ENCODE measurements at places on chromosomes 5 and 9.
A peak's percentile ranks its signal among the peaks of the same experiment; 100 is the strongest.

DNA sequence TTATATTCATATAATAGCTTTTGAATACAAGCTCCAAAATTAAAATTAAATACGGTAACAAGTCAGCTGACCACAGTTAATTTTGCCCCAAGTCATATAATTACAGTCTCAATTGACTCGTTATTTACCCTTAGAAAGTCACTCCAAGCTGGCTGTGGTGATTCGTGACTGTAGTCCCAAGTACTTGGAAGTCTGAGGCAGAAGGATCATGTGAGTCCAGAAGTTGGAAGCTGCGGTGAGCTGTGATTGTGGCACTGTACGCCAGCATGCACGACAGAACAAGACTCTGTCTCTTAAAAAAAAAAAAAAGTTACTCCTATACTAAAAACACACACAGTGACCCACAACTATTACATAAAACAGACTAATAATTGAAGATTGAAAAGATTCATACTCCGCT lies 31.6 kb upstream of the DTWD2 start:
- no peak for DNase-seq

DNA sequence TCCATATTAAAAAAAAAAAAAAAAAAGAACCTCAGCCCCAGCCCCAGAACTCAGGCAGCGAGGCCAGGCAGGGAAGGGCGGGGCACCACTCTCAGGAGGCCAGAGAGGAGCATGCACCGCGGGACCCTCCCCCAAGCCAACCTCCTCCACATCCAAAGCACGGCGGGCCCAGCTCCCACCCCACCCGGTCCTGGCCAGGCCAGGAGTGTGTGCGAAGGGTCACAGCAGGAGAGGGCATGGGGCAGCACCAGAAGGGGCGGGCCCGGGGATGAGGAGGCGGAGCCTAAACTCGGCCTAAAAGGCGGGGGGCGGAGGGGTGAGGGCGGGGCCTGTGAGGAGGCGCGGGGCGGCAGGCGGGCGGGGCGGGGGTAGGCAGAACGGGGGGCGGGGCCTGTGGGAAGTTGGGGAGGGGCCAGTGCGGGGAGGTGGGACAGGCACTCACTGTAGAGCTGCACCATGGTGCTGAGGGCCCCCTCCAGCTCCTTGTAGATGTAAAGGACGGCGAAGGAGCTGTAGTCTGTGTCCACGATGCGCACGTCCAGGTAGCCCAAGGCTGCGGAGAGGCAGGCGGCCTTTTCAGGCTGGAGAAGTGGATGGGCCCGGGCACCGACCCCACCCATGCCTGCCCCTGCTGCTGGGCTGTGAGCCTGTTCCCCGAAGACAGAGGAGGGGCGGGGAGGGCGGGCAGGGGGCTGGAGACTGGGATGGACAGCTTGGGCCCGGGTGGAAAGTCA lies 1.2 kb downstream of the LCN15 start:
- no peak for DNase-seq

GRCh38 chr9:16090907-16091629 lies 538.2 kb downstream of the CCDC171 start:
- DNase-seq = no peak

GRCh38 chr5:173065155-173065554 lies 9.0 kb downstream of the CREBRF start:
- DNase-seq = no peak

GRCh38 chr5:139658928-139659667 lies 10.9 kb downstream of the CXXC5 start:
- no peak for DNase-seq

GRCh38 chr5:39379693-39380092 lies 15.4 kb upstream of the C9 start:
- no peak for DNase-seq

DNA sequence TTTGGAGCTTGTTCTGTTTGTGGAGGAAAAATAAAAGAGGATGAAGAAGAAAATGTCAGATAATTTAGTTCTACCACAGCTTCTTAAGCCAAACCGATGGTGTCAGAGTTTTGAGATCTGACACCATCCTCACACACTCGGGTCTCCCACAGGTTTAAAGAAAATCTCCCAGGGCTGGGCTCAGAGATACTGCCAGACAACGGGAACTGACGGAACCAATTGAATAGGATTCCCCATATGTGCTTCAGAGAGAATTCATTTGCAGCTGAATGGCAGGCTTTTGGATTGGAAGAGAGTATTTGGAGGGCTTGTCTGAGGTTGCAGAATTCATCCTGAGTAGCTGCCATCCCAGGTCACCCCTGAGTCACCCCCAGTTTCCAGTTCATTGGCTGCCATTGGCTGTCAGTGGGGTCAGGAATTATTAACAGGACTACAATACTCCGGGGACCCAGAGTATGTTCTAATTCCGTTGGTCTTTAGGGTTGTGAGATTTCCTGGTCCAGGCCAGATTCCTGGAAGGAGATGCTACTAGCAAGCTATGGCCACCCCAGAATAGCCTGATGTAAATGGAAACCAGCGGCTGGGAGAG lies 131.3 kb downstream of the PDZD2 start:
- no peak for DNase-seq

GRCh38 chr5:35815089-35815936 lies 41.4 kb upstream of the IL7R start:
- DNase-seq = no peak

DNA sequence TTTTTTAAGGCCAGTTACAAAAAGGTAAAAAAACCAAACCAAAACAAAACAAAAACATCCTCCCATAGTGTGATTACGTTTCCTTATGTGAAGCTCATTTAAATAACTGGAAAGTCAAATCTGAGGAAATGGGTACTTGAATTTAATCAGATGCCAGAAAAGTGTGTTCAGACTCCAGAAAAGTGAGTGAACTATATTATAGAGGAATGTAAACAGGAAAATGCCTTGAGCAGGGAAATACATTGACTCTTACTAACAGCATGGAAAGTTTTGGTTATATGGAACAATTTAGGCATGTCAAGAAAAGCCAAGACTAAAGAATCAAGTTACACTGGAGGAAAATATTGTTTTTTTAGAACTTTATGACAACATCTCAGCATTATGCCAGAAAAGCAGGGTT lies 37.8 kb upstream of the RNF20 start:
- no peak for DNase-seq

- peak; percentile 18 for DNase-seq
Measured at GRCh38 chr5:63125862-63126261, 547.2 kb downstream of the LRRC70 start.

Data from LNCaP clone FGC (cell line).